ENCODE measurements at places on chromosomes 12 and 14. TPM values are rescaled to one million over a fixed set of nuclear protein-coding genes. Genes with fewer than 3 reads are reported as not detected.

CYP27B1 gene
- total RNA-seq, result 1.3 TPM

MSI1 gene
- total RNA-seq, result not detected

SETD1B gene
- total RNA-seq, result 8.0 TPM

GPR132 gene
- not detected for total RNA-seq

KRT85 gene
- total RNA-seq, result not detected

CD4 gene
- total RNA-seq, result 0.75 TPM

SPTSSA gene
- 22.4 TPM for total RNA-seq

ARMH4 gene
- total RNA-seq, result 7.1 TPM

TMEM119 gene
- total RNA-seq, result 21.3 TPM

ADAM21 gene
- total RNA-seq, result 0.34 TPM

STON2 gene
- total RNA-seq, result 0.25 TPM

DYNLL1 gene
- total RNA-seq, result 291 TPM

MMP17 gene
- 8.9 TPM for total RNA-seq

MYF5 gene
- not detected for total RNA-seq

SPIC gene
- total RNA-seq, result not detected

CLEC7A gene
- not detected for total RNA-seq

NCKAP5L gene
- 25.1 TPM for total RNA-seq

PSMB11 gene
- total RNA-seq, result not detected

RBMS2 gene
- total RNA-seq, result 20.3 TPM

HOXC11 gene
- not detected for total RNA-seq

TBX3 gene
- 6.5 TPM for total RNA-seq

FLVCR2 gene
- 3.7 TPM for total RNA-seq

SYT10 gene
- total RNA-seq, result not detected

GABARAPL1 gene
- 58.4 TPM for total RNA-seq

CD69 gene
- total RNA-seq, result not detected

SERPINA12 gene
- total RNA-seq, result not detected

PTGER2 gene
- 5.6 TPM for total RNA-seq

KRT74 gene
- not detected for total RNA-seq

HSPB8 gene
- 10.9 TPM for total RNA-seq

FAM90A1 gene
- 0.25 TPM for total RNA-seq

APOLD1 gene
- total RNA-seq, result 1.5 TPM

CLEC1B gene
- not detected for total RNA-seq

CSRP2 gene
- 12.5 TPM for total RNA-seq

MYH7 gene
- total RNA-seq, result not detected

BCL11B gene
- total RNA-seq, result not detected

MANSC4 gene
- total RNA-seq, result not detected

Measured in cardiac ventricle fibroblast (primary cell).